ENCODE measurements at places on chromosomes 3 and 15.

DNA sequence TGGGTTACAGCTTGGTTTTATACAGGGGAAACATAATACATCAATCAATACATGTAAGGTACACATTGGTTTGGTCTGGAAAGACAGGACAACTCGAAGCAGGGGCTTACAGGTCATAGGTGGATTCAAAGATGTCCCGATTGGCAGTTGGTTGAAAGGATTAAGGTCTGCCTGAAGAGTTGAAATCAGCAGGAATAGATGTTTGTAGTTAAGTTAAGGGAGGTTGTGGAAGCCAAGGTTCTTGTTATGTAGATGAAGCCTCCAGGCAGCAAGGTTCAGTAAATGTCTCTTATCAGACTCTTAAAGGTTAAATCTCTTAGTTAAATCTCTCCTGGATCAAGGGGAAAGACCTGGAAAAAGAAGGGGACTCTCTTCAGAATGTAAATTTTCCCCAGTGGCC, 58.4 kb upstream of the MINAR1 start:
- no peak for DNase-seq

DNA sequence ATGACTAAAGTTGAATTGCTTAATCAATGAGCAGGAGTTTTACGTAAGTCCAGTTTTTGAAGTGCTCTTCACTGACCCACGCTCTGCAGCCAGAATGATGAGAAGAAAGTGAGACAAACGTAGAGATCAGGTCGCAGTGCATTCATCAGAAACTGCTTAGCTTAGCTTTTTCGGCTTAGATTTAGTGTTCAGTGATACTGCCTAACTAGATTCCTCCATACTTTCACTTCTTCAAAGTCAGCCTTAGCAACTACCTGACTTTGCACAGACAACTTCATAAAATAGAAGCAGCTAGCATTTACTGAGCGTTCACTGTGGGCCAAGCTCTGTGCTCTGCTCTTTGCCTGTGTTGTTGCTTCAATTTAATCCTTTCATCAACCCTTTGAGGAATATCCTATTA, 116.1 kb downstream of the KCNH8 start:
- no peak for DNase-seq

DNA sequence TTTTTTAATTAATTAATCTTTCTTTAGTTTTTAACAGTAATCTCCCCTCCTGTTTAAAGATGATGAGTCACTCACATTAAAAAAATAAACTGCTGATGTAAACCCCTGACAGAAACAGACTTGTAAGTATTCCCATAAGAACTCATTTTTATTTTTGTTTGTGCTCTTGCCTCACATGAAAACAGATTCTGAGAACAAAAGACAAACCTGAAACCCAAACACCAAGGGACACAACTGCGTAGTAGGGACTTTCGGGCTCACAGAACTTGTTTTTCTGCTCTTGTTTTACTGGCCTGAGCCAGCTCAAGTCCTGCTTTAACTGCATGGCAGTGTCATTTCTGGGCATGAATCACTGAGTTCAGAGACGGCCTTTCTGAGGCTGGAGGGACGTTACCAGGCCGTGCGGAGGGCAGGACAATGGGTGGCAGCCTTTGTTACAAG, 600.8 kb downstream of the FOXP1 start:
- DNase-seq = no peak

DNA sequence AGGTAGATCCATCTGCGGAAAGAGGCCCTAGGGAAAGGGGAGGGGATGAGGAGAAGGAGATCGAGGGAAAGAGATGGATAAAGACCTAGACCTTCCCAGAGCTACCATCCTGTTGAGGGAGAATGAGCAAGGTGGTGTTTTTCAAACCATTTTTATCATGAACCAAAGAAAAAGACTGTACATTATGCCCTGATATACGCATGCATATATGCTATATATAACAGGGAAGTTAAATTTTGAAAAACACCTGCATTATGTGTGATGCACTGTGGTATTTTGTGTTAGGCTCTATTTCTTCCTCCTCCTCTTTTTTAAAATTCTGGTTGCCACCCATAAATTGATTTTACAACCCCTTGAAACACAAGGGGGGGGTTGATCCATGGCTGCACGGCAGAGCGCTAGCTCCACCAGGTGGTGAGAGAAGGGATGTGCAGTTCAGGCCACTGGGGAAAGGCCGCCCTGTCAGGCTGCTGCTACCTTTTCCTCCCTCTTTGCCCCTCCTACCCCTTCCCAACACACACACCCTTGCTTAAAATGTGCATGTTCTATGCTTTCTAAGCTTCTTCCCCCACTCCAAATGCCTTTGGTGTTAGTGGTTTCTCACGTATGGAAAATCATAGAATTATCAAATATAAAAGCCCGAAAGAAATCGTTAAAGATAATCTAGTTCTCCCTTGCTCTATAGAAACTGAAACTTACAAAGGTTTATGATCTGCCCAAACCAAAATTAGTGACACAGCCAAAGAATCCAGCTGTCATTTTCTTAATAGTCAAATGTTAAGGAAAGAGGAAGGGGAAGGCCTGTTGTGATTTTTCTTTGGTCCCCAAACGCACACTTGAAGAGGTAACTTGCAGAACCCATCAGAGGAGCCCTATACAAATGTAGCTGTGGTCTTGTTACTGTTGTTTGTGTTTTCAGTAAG, 262.0 kb upstream of the UMPS start:
- DNase-seq = peak; percentile 67

DNA sequence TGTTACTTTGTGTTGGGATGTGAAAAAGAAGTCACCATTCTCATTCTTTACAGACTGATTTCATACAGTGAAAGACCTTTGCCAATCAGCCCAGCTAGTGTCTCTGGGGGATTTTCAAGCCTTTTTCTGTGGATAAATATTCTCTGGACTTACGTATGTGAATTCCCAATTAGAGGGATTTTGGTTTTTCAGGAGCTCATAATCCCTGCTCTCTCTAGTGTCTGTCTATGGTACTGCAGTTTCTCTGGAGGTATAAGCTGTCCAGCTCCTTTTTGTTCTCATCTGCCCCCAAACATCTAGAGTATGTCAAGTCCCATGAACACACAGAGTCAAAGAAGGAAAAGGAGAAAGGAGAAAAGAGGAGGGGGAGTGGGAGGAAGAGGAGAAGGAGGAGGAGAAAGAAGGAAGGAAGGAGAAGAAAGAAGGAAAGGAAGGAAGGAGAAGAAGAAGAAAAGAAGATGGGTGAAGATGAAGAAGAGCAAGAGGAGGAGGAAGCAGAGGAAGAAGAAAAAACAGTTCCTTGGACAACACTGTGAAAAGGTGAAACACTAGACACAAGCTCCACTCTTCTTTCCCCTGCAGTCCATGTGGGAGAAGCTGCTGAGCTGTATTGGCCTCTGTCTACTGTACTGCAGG, 218.6 kb downstream of the GREM1 start:
- no peak for DNase-seq

GRCh38 chr3:194995922-194996321, 275.0 kb downstream of the XXYLT1 start:
- no peak for DNase-seq

GRCh38 chr3:129577366-129577765, 29.1 kb downstream of the PLXND1 start:
- DNase-seq = no peak

DNA sequence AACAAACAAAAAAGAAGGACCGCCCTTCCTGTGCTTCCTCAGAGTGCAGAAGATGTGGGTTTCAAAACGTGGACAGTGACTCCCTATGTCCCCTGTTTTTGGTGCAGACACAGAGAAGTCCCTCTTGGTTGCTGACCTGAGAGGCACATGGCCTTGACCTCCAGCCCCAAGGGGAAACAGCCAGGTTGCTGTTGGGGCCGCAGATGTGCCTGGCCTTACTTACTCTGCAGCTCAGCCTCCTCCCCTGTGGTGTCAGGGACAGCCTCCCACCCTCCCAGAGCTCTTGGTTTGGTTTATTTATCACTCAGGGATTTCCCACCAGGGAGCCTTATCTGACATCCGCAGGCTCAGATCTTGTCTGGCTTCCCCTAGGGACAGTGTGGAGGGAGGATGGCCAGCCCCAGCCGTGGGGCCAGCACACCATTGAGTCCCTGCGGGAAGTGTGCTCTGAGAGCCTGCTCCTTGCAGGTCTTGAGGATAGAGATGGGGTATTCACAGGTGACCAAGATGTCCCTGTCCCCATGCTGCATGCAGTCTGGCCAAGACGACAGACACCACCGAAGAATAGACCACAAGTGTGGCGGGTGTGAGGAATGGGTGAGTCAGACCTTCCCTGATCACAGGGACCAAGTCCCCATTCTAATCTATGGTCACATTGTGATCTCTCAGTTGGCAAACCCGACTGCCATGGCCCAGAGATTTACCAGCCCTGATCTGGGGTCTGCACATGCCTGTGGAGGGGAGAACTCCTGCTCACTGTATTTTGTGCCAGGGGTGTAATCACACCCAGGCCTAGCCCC, 134.3 kb upstream of the ABHD17C start:
- DNase-seq = no peak

DNA sequence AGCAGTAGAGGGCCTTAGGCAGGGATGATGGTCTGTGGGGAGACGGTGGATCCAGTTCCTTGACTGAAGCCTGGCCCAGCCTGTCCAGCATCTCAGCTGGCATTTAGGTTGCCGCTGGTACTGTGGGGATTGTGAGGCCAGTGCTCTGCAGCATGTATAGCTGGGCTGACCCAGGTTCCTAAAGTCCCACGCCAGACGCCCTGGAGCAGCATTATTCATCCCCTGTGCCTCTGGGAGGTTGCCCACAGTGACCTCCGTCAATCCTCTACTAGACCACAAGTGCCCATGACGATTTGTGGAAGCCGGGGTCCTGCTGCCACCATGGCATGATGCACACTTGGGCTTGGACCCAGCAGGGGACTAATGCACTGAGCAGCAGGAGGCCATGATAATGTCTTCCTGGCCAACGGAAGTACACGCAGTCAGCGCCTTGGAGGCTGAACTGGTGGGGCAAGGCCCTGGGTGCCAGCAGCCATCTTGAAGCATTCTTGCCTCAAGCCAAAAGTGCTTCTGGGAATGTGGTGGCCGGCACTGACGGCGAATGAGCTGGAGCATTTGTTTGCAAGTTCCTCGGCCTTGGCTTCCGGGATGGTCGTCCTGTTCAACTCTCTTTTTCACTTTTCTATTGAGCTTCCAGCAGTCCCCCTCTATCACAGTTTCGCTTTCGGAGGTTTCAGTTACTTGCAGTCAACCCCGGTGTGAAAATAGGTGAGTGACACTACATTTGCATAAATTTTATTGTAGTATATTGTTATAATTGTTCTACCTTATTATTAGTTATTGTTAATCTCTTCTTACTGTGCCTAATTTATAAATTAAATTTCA, 949.4 kb downstream of the ROBO1 start:
- no peak for DNase-seq

DNA sequence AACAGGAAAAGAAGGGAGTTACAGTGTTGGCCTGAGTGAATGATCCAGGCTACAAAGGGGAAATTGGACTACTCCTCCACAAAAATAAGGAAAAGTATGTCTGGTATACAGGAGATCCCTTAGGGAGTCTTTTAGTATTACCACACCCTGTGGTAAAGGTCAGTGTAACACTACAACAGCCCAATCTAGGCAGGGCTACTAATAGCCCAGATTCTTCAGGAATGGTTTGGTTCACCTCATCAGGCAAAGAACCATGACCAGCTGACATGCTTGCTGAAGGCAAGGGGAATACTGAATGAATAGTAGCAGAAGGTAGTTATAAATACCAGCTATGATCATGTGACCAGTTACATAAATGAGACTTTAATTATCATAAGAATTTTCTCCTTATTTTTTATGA, 372.6 kb upstream of the ATP11B start:
- no peak for DNase-seq

DNA sequence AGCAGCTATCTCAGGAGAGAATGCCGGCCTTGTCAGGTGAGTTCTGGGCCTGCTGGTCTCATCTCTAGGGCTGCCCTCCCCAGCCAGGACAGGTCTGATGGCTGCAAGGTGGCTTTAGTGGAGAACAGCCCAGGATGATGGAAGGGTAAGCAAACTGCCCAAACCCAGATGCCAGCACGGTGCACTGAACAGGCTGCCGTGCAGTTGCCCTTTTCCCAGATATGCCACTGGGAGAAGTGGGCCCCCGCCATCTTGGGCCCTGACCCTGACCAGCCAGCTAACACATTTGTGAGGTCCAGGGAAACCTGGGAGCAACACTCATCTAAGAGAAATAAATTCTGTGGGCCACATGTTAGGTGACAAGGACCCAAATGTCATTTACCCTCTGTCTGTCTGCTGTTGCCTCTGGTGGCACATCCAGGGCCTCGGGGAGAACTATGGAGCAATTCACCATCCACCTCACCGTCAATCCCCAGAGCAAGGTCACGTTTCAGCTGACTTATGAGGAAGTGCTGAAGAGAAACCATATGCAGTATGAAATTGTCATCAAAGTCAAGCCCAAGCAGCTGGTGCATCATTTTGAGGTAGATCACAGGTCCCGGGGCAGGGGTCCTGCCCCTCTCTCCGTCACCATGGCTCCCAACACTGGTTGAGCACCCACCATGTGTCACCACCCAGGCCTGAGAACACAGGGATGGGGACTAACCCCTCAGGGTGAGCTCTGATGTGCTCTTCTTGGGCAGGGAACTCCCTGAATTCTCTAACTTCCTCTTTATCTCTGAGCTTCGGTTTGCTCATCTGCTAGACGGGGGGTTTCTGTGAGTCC, 1.8 kb downstream of the ITIH1 start:
- no peak for DNase-seq

DNA sequence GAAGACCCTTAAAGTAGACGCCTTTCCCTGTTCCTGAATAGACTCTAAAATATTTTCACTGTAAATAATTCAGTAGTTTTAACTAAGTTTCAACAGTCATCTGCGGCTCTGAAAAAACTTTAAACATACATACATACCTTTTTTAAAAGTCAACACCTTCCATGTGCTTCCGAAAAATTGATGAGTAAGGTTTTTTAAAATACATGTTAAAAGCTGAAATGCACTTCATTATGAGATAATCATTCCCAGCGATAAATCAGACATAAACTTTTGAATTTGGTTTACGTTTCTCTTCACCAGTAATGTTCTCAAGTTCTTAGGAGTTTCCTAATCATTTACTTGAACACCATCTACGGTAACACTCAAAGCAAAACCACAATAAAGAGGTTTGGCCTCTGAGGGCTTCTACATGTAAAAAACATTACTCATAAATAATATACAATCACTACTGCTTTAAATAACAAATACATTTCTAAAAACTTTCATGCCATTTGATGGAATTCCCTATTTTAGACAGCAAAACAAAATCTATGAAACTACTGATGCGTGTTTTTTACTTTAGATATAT, 403.5 kb downstream of the SHQ1 start:
- no peak for DNase-seq

DNA sequence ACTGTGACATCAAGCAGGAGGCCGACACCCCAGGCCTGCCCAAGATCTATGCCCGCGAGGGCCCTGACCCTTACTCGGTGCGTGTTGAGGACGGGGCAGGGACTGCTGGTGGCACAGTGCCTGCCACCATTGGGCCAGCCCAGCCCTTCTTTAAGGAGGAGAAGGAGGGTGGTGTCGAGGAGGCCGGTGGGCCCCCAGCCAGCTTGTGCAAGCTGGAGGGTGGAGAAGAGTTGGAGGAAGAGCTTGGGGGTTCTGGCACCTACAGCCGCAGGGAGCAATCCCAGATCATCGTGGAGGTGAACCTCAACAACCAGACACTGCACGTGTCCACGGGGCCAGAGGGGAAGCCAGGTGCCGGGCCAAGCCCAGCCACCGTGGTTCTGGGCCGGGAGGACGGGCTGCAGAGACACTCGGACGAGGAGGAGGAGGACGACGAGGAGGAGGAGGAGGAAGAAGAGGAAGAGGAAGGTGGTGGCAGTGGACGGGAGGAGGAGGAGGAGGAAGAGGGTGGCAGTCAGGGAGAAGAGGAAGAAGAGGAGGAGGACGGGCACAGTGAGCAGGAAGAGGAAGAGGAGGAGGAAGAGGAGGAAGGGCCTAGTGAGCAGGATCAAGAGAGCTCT, 5.4 kb downstream of the ZBTB47 start:
- DNase-seq = no peak

GRCh38 chr3:157865352-157866000, 240.7 kb downstream of the SHOX2 start:
- DNase-seq = peak; percentile 61
